ENCODE measurements at places on chromosomes 3 and 15.

DNA sequence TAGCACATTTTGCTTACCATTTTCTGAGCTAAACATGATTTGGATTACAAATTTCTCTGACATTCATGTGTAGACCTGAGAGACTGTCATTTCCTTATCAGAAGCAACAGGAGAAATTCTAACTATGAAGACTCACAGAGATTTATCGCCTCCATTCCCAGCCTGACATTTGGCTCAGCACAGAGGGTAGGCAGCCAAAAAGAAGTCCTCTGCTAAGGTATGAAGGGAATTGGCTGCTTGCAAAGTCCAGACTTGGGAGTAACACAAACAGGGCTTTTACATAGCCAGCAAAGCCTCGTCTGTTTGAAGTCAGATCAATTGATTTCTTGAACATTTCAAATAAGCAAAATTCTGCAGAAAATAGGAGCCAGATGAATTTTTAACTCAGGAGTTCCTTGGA, 57.0 kb upstream of the CMSS1 start:
- DNase-seq = no peak

DNA sequence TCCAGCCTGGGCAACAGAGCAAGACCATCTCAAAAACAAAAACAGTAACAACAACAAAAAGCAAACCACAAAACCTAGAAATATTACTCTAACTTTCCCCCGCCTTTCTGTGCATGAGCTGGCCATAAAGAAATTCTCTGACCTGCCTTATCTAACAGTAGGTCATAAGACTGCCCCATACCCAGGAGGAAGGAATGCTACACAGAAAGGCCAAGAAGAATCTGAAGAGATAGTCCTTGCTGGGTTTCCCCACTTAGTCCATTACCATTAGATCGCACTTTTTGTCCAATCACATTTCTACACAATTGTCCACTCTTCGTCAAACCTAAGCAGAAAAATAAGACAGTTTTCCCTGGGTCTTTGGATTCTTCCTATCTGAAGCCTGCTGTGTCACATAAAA, 23.5 kb downstream of the CIAO2A start:
- DNase-seq = no peak

- no peak for DNase-seq
These were observed 209.9 kb upstream of the ROPN1 start for GRCh38 chr3:124201786-124202185.

- no peak for DNase-seq
These were observed 77.9 kb upstream of the LINGO1 start for GRCh38 chr15:77710637-77711036.

DNA sequence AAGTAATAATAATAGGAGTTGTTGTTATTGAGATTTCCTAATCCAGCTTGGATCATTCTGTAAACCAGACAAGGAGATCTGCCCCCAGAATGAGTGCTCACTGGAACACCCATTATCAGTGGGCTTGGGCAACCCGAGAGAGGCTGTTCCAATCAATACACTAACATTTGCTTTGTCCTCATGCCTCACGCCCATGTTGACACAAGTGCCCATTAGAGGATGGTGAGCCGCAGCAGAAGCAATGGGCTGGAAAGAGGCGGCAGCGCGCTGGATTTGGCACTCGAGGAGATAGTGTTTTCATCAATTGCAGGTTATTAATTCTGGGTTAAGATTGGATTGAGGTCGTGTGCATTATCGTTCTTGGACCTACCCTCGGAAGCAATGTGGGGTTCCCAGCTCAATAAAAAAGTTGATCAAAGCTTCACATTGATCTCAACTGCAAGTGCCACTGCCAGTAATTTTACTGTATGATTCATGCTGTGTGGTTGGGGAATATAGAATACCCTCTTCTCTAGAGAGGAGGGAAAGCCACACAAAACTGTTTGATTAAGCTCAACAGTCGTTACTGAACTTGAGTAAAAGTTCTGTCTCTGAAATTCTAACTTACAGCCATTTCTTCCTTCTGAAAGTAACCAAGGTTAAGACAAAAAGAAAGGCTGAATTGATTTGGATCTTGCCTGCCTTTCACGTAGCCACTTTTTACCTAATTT, 15.7 kb downstream of the LYZL4 start:
- DNase-seq = peak; percentile 27

GRCh38 chr3:37489355-37489754, 315.0 kb upstream of the LRRFIP2 start:
- no peak for DNase-seq

DNA sequence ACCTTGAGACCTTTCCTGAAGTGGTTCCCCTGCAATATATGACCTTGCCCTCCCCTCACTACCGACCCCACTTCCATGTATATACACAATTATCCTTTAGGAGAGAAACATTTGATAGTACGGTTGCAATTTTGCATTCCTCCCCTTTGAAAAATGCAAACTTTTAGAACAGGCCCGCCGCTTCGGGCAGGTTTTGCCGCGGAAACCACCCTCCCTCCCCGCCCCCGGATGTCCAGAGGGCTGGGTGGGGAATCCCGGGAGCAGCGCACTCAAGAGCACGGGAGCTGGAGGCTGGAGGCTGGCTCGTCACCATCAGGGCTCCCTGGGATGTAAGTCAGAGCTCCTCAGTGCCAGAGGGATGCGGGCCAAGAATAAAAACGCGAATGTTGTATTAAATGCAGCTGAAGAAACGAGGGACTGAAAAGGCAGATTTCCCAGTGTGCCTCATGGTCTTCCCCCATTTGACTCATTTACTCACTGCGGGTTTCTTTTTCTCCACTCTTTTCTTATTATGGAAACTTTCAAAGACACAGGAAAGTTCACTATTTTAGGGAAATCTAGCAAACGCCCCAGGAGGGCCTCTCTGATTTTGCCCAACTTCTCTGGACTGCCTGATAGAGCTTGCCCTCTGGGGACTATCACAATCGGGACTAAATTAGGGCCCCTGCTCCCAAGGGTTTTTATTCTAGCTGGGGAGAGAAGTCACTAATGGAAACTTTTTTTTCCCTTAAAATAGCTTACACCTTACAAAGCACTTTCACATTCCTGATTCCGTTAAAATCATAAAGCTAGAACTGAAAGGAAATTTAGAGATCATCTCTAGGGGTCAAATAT, 2.9 kb upstream of the USP3 start:
- no peak for DNase-seq

Measured in SHP77 (cell line).